ENCODE measurements at places on chromosomes 16 and 17. TPM values are rescaled to one million over a fixed set of nuclear protein-coding genes. Genes with fewer than 3 reads are reported as not detected.

DNA sequence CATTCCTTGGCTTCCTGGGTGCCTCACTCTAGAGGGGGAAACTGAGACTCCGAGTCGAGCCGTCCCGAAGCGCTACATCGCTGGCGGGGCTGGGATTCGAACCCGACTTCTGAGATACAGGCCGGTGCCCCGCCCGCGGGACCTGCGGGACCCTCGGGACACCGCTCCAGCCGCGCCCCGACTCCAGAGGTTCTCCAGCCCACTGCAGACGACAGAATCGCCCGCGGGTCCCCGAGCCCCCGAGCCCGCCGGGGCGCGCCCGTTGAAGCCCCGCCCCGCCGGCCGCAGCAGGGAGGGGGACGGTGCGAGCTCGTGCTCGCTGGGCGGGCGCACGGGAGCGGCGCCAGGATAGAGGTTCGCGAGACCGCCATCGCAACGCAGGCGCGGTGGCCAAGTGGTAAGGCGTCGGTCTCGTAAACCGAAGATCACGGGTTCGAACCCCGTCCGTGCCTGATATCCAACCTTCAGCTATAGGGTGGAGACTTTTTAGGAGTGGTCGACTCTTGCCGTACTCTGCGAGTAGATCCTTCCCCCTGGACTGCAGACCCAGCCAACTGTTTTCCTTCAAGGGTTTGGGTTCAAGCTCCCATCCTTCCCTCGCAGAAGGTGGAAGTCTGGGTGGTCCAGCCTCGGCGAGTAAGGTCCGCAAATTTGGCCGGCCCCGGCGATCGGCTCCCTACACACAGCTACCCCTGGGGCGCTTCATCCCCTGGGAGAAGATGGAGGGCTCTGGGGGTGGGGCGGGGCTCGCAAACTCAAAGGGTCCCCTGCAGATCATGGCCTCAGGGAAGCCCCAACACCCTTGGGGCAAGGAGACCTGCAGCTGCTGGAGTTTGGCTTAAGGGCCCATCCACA lies 214.6 kb downstream of the MRTFB start:
- no peak for DNase-seq

GRCh38 chr16:24801761-24802302 lies 43.9 kb upstream of the SLC5A11 start:
- no peak for DNase-seq

DNA sequence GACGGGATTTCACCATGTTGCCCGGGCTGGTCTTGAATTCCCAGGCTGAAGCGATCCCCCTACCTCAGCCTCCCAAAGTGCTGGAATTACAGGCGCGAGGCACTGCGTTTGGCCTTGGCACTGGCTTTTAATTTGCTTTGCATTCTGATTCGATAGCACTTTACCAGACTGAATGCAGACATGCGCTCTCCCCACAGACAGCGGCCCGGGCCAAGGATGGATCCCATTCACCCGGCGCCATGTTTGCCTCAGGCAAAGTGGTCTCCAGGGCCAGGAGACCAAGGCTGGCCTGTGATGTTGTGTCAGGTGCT lies 41.7 kb downstream of the DHRS7B start:
- no peak for DNase-seq

DNA sequence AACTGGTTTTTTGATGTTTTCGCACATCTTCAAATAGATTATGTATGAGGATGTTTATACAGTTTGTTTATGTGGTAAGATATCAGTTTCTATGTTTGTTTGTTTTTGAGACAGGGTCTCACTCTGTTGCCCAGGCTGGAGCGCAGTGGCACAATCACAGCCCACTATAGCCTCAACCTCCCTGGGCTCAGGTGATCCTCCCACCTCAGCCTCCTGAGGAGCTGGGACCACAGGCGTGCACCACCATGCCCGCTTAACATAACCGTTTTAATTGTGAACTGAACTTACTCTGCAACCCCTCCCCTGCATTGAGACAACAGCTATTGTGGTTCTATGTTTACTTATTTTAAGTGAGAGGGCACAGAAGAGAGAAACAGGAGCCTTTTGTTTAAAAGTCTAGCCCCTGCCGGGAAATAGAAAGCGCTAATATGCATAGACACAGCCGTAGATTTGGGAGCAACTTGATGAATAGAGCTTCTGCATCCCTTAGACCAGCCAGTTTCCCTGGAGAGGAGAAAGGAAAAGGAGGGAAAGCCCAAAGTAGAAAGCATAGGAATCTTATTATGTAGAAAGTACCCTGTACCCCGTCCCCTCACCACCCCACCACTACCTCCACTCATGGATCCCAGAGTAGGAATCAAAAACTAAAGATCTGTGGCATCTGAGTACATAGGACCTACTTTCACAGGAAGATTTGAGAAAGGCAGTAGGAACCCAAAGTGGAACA lies 19.6 kb upstream of the APPBP2 start:
- DNase-seq: no peak

- DNase-seq: no peak
Measured at GRCh38 chr17:27762527-27763305, 37.6 kb downstream of the NOS2 start.

- no peak for DNase-seq
Measured at GRCh38 chr17:79125503-79125902, 50.9 kb downstream of the ENGASE start.

DNA sequence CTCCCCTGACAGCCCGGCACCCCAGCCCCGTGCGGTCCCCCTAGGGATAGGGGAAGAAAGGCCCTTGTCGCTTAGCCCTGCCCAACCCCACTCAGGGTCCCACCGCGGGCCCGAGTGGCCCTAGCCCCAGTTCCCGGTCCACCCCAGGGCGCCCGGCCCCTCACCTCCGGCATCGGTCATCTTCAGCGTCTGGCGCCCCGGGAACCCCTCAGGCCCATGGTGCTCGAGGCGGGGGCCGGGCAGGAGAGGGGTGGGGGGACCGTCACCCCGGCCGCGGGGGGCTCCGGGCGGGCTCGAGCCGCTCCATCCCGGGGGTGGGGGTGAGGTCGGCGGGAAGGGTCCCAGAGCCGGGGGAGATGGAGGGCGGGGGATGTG lies 620 bp downstream of the SAMD14 start:
- no peak for DNase-seq

DNA sequence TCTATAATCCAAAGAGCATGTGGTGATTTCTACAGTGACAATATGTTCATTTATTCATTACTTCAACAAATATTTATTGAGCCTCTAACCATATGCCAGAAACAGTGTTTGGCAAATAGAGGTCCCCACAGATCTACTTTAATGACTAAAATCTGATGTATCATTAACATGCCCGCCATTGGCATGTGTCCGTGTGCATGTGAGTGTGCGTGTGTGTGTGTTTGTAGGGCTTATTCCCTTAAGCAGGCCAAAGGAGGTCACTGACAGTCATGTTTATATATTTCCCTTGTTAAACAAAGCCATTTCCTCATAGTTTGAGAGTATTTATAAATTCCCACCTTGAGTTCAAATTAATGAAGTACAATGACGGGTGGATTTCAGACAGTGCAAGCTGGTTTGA lies 174.4 kb upstream of the IRX6 start:
- peak; percentile 9 for DNase-seq

DNA sequence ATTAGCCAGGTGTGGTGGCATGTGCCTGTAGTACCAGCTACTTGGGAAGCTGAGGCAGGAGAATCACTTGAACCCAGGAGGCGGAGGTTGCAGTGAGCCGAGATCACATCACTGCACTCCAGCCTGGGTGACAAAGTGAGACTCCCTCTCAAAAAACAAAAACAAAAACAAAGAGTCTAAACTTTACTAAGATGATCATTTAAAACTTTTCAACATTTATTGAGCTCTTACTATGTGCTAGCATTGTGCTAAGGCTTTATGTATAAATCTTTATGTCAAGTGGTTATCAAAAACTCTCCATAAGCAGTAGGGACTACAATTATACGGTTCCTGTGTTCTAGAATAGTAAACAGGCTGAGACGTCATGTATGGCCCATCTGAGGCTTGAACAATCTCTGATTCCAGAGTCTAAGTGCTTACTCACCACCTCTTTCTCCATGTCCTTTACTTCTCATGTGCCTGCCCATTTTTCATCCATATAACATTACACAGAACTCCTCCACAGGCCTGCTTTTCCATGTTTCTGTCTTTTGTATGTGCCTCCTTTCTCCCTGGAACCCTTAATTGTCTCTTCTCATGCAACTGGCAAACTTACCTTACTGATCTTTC lies 66.7 kb downstream of the NUP88 start:
- DNase-seq: no peak

GRCh38 chr17:40179923-40180659 lies 2.8 kb downstream of the RAPGEFL1 start:
- no peak for DNase-seq

GRCh38 chr16:78982096-78982744 lies 618.3 kb downstream of the MAF start:
- DNase-seq: no peak

DNA sequence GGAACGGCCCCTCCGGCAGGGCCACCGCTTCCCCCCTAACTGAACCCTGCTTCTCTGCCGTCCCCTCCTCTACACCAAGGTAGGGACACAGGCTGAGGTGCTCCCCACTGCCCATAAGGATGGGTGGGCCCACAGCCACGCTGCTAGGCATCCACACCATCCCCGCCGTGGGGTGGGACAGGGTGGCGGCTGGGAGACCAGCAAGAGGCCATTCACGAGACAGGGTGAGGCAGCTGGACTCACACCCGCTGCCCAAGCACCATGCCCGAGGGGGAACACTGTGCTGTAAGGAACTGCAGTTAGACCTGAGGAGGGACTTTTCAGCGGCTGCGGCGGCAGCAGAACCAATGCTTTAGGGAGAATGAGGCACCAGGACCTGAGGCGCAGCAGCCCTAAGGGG lies 47.5 kb upstream of the RRN3 start:
- no peak for DNase-seq

DNA sequence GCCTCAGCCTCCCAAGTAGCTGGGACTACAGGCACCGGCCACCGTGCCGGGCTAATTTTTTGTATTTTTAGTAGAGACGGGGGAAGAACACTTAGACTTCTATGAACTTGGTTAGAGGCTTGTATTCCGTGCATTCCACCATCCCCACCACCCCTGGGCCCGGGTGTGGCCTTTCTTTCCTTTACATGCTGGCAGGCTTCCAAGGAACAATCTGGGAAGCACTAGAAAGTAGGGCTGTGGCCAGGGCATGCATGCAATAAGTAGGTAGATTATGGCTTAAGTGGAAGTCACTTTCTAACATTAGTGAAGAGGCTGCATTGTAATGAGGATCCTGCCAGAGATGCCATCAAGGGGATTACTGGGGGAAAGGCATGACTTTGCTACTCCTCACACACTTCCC lies 171.6 kb downstream of the SHISA6 start:
- DNase-seq: no peak

- DNase-seq: no peak
Measured at GRCh38 chr17:64628641-64629040, 33.5 kb downstream of the SMURF2 start.

DNA sequence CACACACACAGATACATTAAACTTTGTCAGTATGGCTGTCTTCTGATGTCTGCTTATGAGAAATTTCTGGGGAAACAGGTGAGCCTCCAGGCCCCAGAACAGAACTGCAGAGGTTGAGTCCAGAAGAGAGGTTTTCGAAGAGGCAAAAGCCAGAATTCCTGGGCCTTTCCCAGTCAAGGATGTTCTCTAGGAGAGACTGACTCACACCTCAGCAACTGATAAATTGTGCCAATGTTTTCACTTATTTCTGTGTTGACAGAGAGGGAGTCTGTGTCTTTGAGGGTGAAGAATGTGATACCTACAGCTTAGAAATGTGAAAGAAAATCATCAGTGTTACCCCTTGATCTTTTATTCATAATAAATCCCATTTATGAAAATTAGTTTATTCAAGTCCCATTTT lies 30.3 kb downstream of the LDHD start:
- DNase-seq: no peak

- no peak for DNase-seq
Measured at GRCh38 chr16:4283939-4284338, 11.1 kb upstream of the TFAP4 start.

- DNase-seq: no peak
Measured at GRCh38 chr16:10780628-10781027, 37.0 kb downstream of the NUBP1 start.

- DNase-seq: no peak
Measured at GRCh38 chr17:39110435-39111136, 40.9 kb downstream of the PLXDC1 start.

- DNase-seq: no peak
Measured at GRCh38 chr16:2896480-2897010, 13.5 kb downstream of the FLYWCH2 start.

DNA sequence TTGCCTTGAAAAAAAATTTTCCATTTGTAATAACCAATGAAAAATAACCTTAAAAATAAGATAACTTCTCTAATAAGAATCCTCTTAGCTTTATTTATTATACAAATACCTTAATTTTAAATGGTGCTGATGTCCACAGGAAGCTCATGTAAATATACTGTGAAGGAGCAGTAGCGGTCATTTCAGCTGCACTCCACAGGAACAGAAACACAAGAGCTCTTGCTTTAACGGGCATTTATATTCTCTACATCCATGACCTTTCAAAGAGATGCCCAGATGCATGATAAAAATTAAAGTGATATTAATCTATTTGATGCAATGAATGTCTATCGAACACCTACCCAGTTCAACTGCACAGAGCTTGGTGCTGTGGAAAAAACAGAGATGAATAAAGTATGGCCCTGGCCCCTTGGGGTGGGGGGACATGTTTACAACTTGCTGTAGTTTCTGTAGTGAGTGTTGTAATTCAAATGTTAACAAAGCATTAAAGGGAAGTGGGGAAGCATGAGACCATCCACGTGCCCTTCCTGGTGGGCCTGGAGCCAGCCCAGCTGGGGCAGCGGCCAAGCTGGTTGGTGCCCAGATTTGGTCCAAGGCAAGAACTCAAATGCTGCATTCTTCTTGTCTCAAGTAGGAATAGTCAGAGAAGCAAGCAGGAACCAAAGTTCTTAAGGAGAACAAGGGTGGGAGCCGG lies 47.9 kb downstream of the IQCK start:
- no peak for DNase-seq

GRCh38 chr17:7523033-7523432 lies 25.8 kb upstream of the TNFSF12 start:
- DNase-seq: no peak

- no peak for DNase-seq
Measured at GRCh38 chr16:3575491-3575890, 1.7 kb downstream of the NLRC3 start.

DNA sequence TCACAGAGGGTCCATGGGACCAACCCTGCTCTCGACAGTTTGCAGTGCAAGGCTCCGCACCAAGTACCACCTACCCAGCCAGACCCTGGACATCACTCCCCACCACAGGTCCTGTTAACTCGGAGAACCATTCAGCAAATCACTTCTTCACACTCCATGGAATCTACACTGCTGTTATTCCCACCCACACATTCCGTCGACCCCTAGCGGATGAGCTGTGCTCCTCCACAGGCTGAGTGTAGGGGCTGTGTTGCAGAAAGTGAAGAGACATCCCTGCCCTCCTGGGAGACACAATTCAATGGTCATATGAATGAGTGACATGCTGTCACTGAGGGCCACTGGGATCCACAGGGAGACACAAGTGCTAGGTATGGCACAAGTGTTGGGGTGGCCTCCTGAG lies 27.5 kb downstream of the MPG start:
- no peak for DNase-seq

The TLCD3B gene
- polyA plus RNA-seq: 0.13 TPM

The CEP112 gene
- 4.4 TPM for polyA plus RNA-seq

The CHD9NB gene
- polyA plus RNA-seq: 0.71 TPM

The HBQ1 gene
- polyA plus RNA-seq: not detected

The TEX19 gene
- polyA plus RNA-seq: not detected

The C17orf50 gene
- polyA plus RNA-seq: not detected

The FLYWCH1 gene
- 25.4 TPM for polyA plus RNA-seq

The FXR2 gene
- 46.2 TPM for polyA plus RNA-seq

The PLXDC1 gene
- polyA plus RNA-seq: 1.8 TPM

The LDHD gene
- polyA plus RNA-seq: 0.60 TPM

The FOXJ1 gene
- not detected for polyA plus RNA-seq

The EVI2B gene
- polyA plus RNA-seq: 0.43 TPM

The FTO gene
- 86.3 TPM for polyA plus RNA-seq

The DNAI2 gene
- not detected for polyA plus RNA-seq

The ARL5C gene
- polyA plus RNA-seq: not detected

The PPL gene
- polyA plus RNA-seq: 0.54 TPM

Data from BJ (cell line).